CD4-positive, alpha-beta T cell treated with Interleukin-10 for 1 hour (primary cell): ENCODE measurements at places on chromosomes 5 and 9.

GRCh38 chr5:42157215-42157614 is 232.1 kb downstream of the FBXO4 start:
- no peak for DNase-seq

DNA sequence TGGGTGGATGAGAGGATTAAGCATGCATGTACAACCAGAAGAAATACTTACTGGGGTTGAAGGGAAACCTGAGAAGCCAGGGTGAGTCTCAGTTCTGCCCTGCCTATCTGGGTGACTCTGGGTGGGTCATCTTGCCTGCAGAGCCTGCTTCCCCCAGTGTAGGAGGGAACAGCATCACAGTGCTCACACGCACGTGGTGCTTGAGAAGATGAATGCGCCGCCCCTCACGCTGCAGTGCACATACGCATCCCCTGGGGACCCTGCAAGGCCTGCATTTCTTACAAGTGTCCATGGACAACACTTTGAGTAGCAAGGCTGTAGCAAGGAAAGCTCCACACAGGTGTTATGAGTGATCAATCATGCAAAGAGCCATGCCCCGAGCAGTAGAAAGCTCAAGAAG is 18.7 kb upstream of the GABBR2 start:
- DNase-seq: no peak

DNA sequence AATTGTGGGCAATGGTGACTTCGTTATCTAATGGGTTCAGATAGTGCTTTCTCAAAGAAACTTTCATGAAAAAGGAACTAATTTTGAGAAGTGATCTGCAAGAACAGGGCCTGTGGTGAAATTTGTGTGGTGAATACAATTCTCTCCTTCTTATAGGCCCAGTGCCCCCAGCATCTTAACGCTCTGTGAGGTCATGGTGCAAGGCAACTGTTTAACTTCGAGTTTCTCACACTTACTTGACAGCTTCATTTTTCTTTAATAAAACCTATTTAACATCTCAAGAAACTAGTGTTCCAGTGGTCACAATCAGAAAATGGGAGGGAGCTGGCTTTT is 69.2 kb downstream of the FAM114A2 start:
- no peak for DNase-seq

- DNase-seq: no peak
Observed at GRCh38 chr5:138258704-138259292, 15.6 kb downstream of the GFRA3 start.

DNA sequence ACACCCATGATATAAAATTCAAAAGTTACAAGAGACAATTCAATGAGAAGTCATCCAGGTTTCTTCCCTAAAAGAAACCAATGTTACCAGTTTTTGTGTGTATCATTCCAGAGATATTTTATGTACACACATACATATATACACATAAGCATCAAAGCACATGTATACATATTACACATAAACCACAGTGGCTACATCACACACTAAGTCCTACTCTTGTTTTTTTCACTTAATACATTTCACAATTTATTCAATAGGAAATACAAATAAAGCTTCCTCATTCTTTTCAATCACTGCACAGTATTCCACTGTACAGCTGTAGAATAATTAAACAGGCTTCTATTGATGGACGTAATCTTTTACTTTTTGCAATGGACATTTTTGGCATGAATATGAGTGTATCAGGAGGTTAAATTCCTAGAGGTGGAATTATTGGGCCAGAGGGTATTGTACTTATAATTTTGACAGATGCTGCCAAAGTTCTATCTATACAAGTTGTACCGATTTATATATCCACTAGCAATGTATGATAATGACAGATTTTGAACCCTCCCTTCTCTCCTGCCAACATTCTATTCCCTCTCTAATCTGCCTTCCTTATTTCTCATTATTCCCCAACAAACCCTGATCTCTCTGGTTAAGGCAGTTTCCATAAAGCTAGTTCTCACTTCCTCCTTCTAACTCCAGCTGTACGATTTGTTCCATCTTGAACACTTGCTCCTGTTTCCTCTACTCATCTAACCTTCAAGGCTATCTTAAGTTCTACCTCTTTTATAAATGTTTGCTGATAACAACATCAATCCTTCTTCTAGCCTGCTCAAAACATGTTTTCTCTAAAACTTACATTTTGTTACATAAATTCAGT is 35.2 kb downstream of the MRPS27 start:
- DNase-seq: no peak

GRCh38 chr5:127015716-127016115 is 14.6 kb downstream of the MARCHF3 start:
- no peak for DNase-seq

DNA sequence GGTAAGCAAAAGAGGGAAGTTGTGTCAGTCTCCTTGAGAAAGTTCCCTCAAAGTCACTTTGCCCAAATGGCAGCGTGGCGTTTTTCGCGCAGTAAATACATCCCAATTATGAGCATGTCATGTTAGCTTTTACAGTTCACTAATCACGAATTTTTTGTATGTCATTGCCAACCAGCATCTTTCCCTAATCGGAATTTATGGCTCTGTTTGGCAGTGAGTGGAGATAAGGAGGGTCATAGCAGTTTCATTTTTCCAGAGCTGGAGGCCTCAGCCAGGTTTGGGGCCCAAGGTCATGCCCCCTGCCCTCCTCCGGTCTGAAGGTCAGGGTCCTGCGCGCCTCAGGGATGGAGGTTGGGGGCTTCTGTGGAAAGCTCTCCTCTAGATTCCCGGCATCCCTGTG is 50.1 kb downstream of the C5orf15 start:
- DNase-seq: no peak

DNA sequence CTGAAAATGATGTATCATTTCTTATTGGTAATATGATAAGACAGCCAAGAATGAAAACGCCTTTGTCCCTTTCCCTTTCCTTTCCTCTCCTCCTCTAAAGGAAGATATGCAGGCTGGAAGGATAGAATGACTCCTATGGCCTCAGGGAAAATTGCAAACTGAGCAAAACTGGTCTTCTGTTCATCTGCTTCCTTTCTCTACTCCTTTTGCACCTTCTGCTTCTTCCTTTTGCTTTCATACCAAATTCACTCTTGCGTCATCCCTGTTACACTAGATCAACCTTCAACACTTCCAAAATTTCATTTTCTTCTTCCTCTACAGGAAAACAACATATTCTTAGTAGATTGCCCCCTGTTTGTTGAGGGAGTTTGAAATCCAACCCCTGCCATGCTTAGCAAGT is 234.1 kb downstream of the ADAMTS6 start:
- no peak for DNase-seq

DNA sequence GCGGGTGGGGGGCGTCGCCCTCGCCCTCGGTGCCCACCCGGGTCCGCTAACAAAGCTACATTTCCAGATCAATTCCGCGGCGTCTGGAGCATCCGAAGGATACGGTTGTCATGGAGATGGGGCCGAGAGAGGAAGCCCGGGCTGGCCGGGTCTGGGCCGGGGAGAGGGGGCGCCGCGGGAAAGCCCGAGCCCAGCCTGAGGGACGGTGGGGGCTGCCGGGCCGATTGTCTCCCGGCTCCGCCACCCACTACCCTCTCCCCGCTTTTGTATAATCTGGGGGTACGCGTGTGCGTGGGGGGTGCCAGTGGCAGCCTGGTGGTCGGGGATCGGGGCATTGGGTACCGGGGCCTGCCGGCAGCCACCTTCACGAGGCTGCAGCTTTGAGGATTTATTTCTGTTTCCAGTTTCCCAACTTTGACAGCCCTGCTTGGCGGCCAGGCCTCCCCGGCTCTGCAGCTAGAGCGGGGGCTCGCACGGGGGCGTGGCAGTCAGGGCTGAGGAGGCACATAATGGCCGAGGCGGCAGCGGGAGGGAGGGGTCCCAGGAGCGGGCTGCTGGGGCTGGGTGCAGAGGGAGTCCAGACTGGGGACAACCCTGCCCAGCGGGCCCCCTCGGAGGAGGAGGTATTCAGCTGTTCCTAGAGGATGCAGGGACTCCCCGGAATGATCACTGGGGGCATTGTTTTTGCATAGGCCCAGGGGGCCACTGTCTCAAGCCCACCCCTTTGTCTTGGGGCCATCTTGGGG is 626 bp downstream of the PSD2 start:
- no peak for DNase-seq

- no peak for DNase-seq
Observed at GRCh38 chr5:87705876-87706275, 293.1 kb upstream of the CCNH start.

DNA sequence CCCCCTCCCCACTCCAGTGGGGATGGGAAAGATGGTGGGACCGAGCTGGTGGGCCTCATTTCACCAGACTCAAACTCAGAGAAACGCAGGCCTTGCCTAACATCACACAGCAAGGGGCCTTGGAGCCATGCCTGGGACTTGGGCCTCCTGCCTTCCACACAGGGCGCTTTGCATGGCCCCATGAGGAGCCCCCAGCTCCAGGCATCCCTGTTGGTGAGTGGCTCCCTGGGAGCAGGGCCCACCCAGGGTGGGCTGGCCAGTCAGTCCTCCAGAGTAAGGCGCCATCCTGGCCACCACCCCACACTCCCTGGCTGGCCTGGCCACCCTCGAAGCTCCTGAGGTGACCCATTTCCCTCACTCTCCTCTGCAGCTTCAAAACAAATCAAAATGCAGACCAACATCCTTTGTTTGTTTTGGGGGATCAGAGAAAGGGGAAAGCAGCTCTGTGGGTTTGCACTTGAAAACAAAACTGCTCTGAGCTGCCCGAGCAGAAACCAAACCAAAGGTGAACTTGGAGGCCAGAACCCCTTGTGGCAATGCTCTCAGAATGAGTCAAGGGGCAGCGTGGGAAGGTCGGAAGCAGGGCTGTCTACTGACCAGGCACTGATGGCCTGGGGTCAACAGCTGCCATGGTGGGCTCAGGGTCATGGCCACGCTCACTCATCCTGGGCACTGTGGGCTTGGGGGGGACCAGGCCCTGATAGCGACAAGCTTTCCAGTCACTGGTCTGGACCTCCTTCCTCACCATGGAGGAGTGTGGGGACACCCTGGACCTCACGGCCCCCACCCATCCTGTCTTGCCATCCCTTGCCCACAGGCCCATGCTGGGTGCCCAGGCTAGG is 37.0 kb upstream of the VDAC1 start:
- DNase-seq: no peak

DNA sequence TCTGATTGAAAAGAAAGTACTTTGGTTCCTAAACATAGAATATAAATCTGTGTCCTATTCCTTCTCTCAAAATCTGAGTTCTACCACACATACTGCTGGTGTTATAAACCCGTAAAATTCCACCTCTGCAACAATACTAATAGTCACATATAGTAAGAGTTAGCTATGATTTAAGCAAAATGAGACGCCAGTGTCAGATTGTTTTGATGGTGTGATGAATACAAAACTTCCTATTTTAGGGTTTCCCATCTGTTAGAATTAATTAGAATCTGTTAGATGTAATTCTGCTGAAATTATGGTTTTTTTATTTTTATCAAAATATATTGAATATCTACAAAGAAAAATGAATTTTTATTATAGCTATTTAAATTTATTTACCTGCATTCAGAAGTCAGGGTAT is 26.7 kb downstream of the ARSK start:
- DNase-seq: no peak

DNA sequence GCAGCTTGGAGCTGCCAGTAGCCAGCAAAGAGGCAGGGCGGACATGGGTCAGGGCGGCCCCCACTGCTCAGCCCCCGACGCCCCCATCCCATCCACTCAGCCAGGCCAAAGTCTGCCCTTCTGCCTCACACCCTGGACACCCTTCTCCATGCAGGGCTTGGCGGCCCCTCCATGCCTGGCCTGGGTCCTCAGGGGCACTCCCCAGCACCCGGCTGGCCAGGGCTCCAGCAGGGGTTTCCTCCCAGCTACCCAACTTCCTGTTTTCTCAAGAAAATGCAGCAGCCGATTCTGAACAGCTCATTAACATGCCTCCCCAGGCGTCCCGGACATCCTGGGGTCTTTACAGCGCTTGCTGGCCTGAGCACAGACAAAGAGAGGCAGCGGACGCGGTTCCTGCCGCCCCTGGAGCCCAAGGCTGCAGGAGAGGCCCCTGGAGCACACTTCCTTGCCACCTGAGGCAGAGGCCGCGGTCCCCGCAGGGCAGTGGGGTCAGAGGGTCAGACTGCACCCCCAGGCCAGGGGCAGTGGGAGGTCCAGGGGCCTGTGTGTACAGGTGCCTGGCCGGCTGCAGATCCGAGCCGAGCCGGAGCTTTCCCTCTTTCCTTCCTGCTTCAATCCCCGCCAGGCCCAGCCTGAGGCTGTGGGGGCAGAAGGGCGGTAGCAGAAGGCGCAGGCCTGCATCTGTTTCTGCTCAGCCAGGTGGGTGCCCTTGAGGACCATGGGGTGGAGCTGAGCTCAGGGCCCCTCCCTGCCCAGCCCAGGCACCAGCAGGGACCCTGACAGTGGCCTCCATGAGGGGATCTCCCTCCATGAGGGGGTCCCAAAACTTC is 18.7 kb upstream of the NRARP start:
- DNase-seq: no peak

GRCh38 chr9:125260561-125260960 is 1.1 kb upstream of the GAPVD1 start:
- DNase-seq: no peak

DNA sequence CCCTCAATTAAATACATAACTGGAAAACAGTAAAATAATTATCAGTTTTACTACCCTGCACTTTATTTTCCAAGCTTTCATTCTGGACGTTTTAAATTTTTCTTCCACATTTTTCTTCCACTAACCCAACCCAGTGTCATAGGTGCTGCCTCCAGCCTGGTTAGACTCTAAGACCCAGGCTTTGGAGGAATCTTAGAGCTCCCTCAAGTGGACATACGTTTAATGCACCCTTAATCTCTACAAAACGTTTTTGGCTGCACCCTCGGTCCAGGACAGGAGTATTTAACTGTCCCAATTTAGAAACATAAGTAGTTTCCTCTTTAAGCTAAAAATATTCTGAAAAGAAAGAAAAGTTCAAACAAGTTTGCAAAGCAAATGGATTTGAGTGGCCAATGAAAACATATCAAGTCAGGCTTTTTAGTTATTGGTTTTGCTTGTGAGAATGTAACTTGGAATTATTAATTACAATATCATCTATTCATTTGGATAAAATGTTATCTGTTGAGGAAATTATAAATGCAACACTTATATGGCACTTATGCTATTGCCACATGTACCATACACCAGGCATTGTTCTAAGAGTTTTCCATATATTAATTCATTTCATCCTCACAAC is 38.9 kb downstream of the CDH6 start:
- no peak for DNase-seq

- DNase-seq: no peak
Observed at GRCh38 chr5:16502866-16503265, 37.3 kb upstream of the ZNF622 start.

DNA sequence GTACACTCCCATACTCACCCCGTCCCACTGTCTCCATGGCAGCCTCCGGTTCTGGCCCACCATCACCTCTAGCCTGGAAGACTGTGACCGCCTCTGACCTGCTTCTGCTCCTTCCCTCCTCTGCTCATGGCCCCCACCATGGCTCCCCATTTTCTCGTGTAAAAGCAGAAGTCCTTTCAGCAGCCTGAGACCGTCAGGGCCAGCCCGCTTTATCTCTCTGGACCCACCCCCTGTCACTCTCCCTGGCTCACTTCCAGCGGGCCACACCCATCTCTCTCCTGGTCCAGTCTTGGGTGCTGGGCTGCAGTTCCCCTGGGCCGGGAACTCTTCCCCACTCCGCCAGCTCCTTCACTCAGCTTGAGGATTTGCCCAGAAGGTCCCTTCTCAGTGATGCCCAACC is 96.0 kb upstream of the RUFY1 start:
- DNase-seq: no peak
